Endothelial cell (in vitro differentiated cells): ENCODE measurements at places on chromosomes 2 and 18.

- no peak overlapping the region for H3K27ac ChIP-seq
- no peak overlapping the region for H3K4me3 ChIP-seq
- H3K27me3 ChIP-seq = peaks cover 3% of the 10 kb centered on the region
- H3K4me1 ChIP-seq = peaks cover 2% of the 10 kb centered on the region
- DNase-seq = no peak
These were observed 89.3 kb downstream of the TRIP12 start for GRCh38 chr2:229832510-229832898.

- no peaks in the 10 kb centered on the region for H3K27me3 ChIP-seq
- no peak overlapping the region for H3K4me3 ChIP-seq
- no peaks in the 10 kb centered on the region for H3K36me3 ChIP-seq
- DNase-seq = no peak
These were observed 21.4 kb upstream of the PLEKHM3 start for GRCh38 chr2:208046686-208047085.

GRCh38 chr2:214029190-214029589 lies 381.7 kb upstream of the VWC2L start:
- H3K27ac ChIP-seq = no peak overlapping the region
- no peak overlapping the region for H3K4me3 ChIP-seq
- H3K4me1 ChIP-seq = peaks cover 5% of the 10 kb centered on the region
- H3K36me3 ChIP-seq = no peaks in the 10 kb centered on the region
- H3K27me3 ChIP-seq = no peaks in the 10 kb centered on the region

DNA sequence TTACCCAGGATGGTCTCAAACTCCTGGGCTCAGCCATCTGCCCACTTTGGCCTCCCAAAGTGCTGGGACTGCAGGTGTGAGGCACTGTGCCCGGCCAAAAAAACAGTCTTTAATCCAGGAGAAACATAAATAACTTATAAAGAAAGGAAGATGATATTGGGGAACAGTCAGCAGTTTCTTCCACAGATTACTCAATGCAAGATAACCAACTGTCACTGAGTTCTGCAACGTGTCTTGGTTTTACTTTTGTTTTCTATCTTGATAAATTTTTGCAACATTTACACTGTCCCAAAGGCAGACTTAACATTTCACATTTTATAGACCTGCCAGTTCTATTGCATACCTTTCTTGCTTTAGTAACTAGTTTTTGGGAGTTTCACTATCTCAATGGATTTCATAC lies 71.1 kb downstream of the ANKRD44 start:
- H3K27ac ChIP-seq = no peak overlapping the region
- H3K4me1 ChIP-seq = peaks cover 4% of the 10 kb centered on the region
- H3K4me3 ChIP-seq = no peak overlapping the region
- no peaks in the 10 kb centered on the region for H3K27me3 ChIP-seq

DNA sequence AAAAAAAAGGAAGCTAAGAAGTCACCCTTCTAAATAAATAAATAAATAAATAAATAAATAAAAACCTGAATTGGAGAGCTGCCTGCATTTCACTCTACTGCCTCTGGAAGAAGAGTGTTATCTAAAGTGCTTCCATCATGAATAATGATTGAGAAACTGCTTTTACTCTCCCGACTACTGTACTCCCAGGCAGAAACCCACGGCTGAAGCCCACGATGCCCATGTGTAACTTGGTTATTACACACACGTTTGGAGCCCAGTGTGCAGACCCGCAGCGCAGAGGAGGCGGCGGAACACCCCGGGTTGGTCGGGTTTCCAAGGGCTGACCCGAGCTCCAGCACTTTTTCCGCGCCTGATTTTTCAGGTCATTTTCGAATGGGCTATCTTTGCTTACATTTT lies 697 bp upstream of the SPATS2L start:
- H3K27ac ChIP-seq = peak overlapping the region; percentile 91
- H3K4me3 ChIP-seq = peak overlapping the region; percentile 95
- peak; percentile 45 for DNase-seq
- peaks cover 7% of the 10 kb centered on the region for H3K27me3 ChIP-seq
- H3K36me3 ChIP-seq = no peaks in the 10 kb centered on the region
- H3K4me1 ChIP-seq = peaks cover 28% of the 10 kb centered on the region

DNA sequence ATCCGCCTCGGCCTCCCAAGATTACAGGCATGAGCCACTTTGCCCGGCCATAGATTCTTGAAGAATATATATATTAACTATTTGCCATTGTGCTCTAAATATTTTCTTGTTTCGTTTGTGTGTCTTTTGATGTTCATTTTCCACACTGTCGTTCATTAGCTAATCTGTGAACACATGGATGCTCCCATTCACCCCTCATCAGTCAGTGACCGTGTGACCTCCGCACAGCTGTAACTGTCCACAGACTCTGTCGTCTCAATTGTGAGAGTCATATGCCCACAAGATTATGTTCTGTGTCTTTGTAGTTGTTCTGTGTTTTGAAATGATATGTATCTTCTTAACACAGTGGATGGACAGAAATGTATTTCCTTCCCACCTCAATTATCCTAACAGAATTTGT lies 29.6 kb downstream of the RAMP1 start:
- no peaks in the 10 kb centered on the region for H3K36me3 ChIP-seq
- H3K4me3 ChIP-seq = no peak overlapping the region
- no peak overlapping the region for H3K27ac ChIP-seq
- DNase-seq = no peak
- H3K27me3 ChIP-seq = peaks cover 7% of the 10 kb centered on the region

DNA sequence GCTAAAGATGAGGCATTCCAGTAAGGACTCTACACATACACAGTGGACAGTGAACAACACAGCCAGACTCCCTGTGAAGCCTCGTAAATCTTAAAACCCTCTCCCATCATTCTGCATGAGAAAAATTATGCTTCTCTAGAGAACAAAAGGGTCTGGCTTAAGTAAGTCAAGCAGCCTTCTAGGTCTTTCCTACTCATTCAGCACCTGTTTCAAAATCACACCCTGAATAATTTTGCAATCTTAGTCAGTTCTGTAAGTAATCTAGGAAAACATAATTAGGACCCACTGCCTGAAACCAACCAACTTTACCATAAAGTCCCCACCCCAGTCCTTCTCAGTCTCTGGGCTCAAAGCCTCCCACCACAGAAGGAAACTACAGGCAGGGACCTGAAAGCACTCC lies 19.7 kb downstream of the IAH1 start:
- H3K27me3 ChIP-seq = no peaks in the 10 kb centered on the region
- H3K27ac ChIP-seq = no peak overlapping the region
- no peak for DNase-seq
- H3K36me3 ChIP-seq = peaks cover 36% of the 10 kb centered on the region
- H3K4me1 ChIP-seq = no peaks in the 10 kb centered on the region

DNA sequence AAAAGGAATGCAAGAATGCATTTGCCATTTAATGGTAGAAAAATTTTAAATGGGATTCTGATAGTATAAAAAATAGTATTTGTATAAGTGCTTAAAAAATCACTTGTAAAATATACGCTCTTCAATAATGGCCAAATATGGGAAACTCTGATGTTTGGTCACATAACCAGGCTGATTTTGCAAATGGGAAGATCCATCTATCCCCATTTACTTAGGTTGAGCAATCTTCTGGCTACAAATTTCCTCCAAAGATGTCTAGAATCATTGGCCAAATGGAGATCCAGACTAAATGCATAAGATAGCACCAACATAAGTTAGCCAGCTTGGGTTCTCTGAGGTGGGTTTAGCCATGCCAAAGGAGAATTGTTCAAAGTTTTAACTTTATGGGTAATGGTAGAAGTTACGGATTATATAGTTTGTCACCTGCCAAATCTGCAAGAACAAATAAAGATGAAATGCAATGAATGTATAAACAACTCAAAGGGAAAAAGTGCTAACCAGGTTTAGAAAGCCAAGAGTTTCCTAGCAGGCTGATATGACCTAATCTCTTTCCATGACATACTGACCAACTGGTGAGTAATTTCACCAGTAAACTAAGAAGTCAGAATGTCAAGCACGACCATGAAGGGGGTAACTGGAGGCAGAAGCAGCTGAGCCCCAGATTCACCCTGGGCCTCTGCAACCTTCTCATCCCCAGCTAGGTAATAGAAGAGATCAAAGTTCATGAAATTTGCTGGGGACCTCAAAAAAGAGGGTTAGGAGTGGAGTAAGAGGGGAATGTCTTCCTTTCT lies 10.0 kb downstream of the RHOB start:
- no peak overlapping the region for H3K27ac ChIP-seq
- no peak overlapping the region for H3K4me3 ChIP-seq
- H3K36me3 ChIP-seq = peaks cover 3% of the 10 kb centered on the region
- DNase-seq = no peak

- H3K4me1 ChIP-seq = no peaks in the 10 kb centered on the region
- no peak for DNase-seq
- no peak overlapping the region for H3K27ac ChIP-seq
- no peak overlapping the region for H3K4me3 ChIP-seq
- peaks cover 12% of the 10 kb centered on the region for H3K27me3 ChIP-seq
These were observed 79.7 kb downstream of the ARHGEF4 start for GRCh38 chr2:130916438-130916705.

GRCh38 chr2:40304340-40304739 lies 147.6 kb downstream of the SLC8A1 start:
- H3K4me3 ChIP-seq = no peak overlapping the region
- no peaks in the 10 kb centered on the region for H3K27me3 ChIP-seq
- peaks cover 6% of the 10 kb centered on the region for H3K4me1 ChIP-seq
- no peaks in the 10 kb centered on the region for H3K36me3 ChIP-seq
- DNase-seq = no peak
- no peak overlapping the region for H3K27ac ChIP-seq

- no peak for DNase-seq
- H3K27me3 ChIP-seq = peaks cover 46% of the 10 kb centered on the region
- H3K36me3 ChIP-seq = no peaks in the 10 kb centered on the region
- no peak overlapping the region for H3K27ac ChIP-seq
These were observed 2.0 kb downstream of the HOXD3 start for GRCh38 chr2:176158855-176159662.

DNA sequence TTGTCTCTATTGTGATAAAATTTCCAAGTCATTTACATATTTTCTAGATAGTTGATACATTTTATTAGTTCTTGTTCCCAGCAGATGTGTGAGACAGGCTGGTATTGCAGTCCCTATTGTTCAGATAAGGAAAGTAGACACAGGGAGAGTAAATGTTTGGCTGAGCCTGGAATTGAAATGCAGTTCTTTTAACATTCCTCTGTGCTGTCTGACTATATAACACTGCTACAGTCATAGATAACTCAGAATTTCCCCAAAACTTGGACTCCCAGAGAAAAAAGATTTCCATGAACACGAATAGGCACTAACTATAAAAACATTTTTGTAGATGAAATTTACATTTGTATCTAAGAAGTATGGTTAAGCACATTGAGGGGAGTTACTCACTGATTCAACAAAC lies 71.4 kb downstream of the PLCL1 start:
- H3K27me3 ChIP-seq = peaks cover 1% of the 10 kb centered on the region
- peaks cover 38% of the 10 kb centered on the region for H3K4me1 ChIP-seq
- DNase-seq = no peak
- H3K36me3 ChIP-seq = no peaks in the 10 kb centered on the region
- H3K27ac ChIP-seq = peak overlapping the region; percentile 4
